ENCODE measurements at places on chromosomes 13 and 19. TPM values are rescaled to one million over a fixed set of nuclear protein-coding genes. Genes with fewer than 3 reads are reported as not detected.

Gene CYSLTR2
- polyA plus RNA-seq, result 0.26 TPM

Gene CCDC70
- not detected for polyA plus RNA-seq

Gene GAPDHS
- polyA plus RNA-seq, result not detected

Gene IL27RA
- 1.6 TPM for polyA plus RNA-seq

Gene ZNF491
- polyA plus RNA-seq, result 29.8 TPM

Gene LRRC25
- not detected for polyA plus RNA-seq
